Activated CD8-positive, alpha-beta T cell treated with anti-CD3 and anti-CD28 coated beads for 36 hours (primary cell): ENCODE measurements at places on chromosomes 11 and 22.

DNA sequence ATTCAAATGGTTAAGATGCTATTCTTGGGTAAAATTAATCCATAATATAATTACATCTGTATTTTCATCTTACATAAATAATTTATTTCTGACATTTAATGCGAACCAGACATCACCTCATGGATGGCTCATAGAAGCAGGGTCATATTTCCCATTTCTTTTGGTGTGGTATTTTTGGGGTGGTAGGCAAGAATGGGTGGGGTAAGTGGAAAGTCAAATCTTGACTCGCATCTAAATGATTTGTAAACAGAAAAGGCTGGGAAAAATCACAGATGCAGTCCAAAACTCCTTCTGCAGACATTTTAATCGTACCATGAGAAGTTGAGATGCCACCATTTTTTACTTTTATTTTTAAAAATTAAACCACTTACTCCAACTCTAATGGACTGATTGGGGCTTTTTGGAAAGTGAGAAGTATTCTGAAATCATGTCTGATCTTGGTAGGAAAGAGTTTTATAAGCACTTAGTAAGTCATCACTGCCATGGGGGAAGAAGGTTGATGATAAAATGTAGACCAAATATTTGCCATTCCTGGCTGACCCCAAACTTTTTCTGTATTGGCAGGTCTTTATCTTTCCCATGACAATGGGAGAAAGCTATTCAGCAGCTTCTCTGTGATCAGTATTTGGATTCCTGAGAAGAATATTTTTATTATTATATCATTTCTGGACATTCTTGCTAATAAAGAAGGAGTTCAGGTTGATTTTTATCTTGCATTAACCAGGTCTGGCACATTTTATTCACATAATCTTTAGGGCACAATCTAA is 47.2 kb upstream of the BLID start:
- no peak for DNase-seq

DNA sequence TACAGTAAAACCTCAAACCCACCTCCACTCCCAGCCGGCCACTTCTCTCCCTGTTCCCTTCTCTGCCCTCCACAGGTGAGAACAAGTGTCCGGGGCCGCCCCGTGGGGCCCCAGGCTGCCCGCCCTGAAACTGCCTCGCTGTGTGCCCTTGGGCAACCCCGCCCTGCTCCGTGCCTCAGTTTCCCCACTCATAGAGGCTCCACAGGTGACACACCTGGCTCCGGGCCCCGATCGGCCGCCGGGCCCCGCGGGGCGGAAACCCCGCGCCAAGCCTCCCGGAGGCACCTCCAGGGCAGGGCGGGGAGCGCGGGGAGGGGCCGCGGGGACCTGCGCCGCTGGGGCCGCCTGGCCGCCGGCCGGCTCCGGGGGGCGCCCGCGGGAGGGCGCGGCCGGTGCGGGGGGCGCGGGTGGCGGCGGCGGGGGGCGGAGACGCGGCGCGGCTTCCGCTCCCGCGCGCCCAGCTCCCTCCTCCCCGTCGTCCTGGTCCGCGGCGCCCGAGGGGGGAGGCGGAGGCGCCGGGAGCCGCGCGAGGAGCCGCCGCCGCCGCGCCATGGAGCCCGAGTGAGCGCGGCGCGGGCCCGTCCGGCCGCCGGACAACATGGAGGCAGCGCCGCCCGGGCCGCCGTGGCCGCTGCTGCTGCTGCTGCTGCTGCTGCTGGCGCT is at the start of gene LRP5:
Gene LRP5 (plus strand): TSS at position 475 of the 663 bp plus-strand sequence. CDS start 124 bp downstream, at position 599.
- DNase-seq = peak; percentile 27

- no peak for DNase-seq
Measured at GRCh38 chr11:130945896-130946295, 29.6 kb upstream of the SNX19 start.

GRCh38 chr11:1772270-1773130 is 8.8 kb upstream of the CTSD start:
- peak; percentile 77 for DNase-seq

DNA sequence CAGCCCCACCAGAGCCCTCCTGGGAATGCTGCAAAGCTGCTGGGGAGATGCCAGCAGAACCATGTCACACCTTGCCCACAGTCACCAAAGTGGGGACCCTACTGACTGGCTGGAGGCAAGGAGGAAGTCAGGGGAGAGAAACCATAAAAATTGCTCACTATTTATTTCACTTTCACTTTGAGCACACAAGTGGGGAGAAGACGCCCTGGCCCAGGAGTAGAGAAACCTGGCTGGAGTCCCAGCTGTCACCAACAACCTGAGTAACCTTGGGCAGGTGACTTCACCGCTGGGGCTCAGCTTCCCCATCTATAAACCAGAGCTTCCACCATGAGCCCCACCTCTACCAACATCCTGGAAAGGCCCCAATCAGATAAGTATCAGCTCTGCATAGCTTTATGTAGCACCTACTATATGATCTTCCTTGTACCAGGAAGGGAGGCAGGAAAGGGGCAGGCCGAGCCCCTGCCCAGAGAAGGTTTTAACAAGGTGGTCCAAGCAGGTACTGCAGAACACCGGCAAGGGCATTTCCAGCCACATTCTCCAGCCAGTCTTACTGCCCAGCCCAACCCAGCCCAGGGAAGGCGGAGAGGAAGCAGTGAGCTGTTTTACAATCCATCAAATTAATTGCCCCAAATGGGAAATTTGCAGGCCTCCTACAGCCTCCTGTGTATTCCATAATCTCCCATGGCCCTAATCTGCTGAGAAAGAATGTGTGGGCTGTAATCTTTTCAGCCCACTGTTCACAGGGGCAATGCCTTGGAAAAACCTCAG is 27.6 kb downstream of the PLEKHA7 start:
- DNase-seq = peak; percentile 84

DNA sequence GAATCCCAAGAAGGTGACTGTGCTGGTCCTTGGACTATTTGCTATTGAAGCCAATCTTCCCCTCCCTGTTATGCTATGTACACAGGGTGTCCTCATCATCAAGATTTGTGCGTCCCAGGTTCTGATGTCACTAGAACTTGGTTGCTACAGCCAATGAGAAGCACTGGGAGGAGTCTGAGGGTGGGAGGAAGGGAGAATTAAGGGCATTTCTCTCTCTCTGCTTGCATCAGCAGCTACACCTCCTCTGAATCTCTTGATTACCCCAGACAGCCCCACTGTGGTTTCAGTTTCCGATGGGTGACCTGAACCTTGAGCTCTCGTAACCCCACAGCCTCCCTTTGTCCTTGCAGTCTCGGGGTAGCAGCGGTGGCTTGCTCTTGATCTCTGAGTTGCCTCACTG is 212.4 kb upstream of the SESN3 start:
- DNase-seq = peak; percentile 62

DNA sequence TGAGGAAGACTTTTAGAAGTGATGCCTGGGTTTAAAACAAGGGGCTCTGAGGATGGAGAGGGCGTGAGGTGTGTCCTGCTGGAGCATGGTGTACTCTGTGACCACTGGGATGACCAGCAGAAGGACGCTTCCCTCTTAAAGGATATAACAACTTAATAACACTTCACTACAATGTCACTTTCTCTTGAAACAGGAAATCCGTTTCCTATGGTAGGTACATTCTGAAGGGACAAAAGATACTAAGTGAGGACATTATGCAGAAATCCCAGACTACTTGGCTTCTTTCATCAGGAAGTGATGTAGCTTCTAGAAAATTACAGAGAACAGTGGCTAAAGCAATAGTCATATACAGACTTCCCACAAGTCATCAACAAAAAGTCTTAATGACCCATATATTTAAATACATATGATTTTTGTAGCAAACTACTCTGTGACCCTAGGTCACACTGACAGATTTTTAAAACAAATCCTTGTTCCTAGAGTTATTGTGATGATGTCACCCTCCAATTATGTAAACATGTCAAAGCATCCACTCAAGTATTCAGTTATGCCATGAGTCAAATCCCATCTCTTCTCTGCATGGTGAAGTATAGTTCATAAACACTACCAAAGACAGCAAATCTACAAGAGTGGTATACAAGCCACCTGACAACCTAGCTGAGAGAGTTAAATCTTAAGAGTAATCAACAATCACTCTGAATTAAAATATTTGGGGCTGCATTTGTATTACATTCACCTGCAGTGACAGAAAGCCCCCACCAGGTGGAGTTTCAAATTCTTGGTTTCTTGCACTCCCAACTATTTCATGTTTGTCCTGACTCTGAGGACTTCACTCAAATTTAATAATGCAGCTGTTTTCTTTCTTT is 32.8 kb downstream of the PITPNB start:
- DNase-seq = peak; percentile 54

DNA sequence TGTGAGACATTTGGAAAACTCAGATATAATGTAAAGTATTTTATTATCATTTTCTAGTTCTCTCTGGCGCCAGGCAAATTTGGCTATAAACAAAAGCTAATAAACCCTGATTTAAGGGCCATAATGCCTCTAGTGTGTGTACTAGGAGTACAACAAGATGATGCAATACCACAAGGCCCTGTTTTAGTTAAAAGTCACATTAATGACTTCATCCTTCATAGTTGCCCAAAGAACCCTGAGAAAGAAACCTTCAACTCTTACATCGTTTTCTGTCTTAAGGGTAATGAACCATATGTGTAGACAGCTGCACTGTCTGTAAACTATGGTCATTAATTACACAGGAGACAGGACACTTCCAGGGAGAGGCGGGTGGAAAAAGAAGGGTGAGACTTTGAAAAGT is 538.4 kb downstream of the FAM181B start:
- no peak for DNase-seq

GRCh38 chr11:112760396-112761059 is 200.7 kb upstream of the NCAM1 start:
- no peak for DNase-seq

DNA sequence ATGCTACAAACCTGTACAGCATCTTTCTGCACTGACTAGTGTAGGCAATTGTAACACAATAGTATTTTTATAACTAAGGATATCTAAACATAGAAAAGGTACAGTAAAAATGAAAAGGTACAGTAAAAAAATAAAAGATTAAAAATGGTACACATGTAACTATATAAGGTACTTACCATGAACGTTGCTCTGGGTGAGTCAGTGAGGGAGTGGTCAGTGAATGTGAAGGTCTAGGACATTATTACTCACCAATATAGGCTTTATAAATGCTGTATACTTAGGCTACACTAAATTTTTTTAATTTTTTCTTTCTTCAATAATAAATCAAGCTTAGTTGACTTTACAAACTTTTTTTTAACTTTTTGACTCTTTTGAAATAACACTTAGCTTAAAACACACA is 59.9 kb downstream of the EIF3M start:
- DNase-seq = no peak

DNA sequence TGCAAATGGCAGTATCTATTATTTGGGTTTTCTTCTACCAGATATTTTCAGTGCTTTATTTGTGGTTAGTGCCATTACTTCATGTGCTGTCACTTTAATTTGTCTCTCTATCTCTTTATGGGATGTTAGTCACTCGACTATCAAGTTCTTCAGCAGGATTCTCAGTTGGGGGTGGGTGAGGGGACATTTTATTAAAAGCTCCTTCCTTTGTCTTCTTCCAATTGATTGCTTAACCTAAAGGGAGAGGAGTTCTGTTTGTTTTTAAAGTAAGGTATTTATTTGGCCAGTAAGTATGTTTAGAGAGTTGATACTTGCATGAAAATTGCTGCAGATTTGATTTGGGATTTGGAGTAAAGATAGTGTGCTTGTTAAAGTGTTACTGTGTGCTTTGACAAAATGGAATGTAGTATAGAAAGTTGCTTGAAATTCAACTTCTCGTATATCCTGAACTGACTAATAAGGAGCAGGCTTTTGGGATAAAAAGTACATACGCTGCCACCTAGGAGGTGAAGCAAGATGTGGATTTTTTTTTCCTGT is 10.3 kb downstream of the YAP1 start:
- no peak for DNase-seq

DNA sequence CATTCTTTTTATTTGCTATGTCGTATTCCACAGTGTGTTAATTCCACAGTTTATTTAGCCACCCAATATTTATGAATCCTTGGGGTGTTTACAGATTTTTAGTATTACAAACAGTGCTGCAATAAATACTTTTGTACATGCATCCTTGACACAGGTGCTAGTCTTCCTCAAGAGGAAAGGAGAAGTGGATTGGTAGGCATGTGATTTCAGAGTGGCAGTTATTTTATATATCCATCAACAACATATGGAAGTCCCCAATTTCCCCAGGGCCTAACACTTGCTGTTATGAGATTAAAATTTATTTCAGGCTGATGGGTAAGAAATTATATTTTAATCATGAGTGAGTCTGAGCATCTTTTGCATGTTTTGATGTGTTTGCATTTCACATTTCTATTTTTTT is 17.9 kb downstream of the TRIM44 start:
- DNase-seq = no peak

DNA sequence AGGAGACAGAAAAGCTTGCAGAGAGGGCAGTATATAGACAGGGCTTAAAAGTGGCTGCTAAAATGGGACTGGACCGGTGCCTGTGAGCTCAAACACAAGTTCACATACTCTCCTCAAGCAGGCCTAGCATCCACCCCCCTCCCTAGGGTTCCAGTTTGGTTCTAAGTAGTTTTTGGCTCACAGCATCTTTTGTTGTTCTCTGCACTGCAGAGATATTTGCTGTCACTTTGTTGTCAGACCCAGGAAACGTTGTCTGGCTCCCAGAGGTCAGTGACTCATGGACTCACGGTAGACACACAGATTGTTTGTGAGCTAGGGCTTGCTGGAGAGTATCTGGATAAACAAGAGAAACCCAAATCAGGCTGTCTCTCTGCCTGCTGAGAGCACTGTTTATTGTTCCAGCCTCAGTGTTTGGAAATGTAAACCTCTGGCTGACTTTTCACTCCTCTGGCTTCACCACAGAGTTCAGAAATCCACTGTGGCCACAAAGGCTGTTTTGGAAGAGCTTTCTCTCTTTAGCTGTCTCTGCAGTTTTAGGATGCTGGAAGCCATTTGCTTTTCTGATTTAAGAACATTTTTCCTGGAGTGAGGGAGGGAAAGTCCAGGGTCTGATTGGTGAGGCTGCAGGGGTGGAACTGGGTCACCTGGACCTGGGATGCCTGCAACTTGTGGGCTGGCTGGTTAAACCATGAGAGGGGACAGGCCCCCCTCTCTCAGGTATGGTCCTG is 303.7 kb upstream of the PLET1 start:
- no peak for DNase-seq

DNA sequence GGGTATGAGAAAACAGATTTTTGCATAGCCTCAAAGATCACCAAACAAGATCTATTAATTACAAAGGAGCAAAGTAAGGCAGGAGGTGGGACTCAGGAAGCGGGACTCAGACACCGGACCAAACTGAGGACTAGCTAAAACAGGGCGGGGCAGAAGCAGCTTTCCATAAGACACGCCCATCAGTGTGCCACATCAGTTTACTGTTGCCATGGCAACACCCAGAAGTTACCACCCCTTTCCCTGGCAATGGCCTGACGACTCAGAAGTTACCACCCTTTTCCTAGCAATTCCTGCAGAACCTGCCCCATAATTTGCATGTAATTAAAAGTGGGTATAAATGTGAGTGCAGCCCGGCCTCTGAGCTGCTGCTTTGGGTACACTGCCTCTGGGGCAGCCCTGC is 173.9 kb downstream of the SHANK2 start:
- no peak for DNase-seq

GRCh38 chr11:12182302-12182675 is 71.9 kb downstream of the MICAL2 start:
- DNase-seq = no peak
